Osteoblast (primary cell): ENCODE measurements at places on chromosomes 3 and 15. TPM values are rescaled to one million over a fixed set of nuclear protein-coding genes. Genes with fewer than 3 reads are reported as not detected.

Gene MEX3B
- total RNA-seq = 11.2 and 15.2 TPM in 2 replicates

Gene COL6A5
- not detected in 2 replicates for total RNA-seq

Gene ITGB5
- 400 and 433 TPM in 2 replicates for total RNA-seq

Gene TXNRD3
- 18.1 and 20.3 TPM in 2 replicates for total RNA-seq

Gene MASP1
- total RNA-seq = 1.2 and 1.4 TPM in 2 replicates

GRCh38 chr3:45092132-45093031 is 53.8 kb downstream of the CDCP1 start:
- peak overlapping the region; percentile 44 for H3K4me3 ChIP-seq
- DNase-seq = peak; percentile 80
- peak overlapping the region; percentile 73 for H3K27ac ChIP-seq
- H3K36me3 ChIP-seq = peaks cover 10% of the 10 kb centered on the region

GRCh38 chr15:68843425-68844311 is 23.0 kb upstream of the ANP32A start:
- no peaks in the 10 kb centered on the region for H3K36me3 ChIP-seq
- no peak overlapping the region for H3K27ac ChIP-seq
- peaks cover 5% of the 10 kb centered on the region for H3K4me1 ChIP-seq
- no peak for DNase-seq

- no peak for DNase-seq
- H3K36me3 ChIP-seq = no peaks in the 10 kb centered on the region
- peak overlapping the region; percentile 71 for H3K27ac ChIP-seq
- H3K4me3 ChIP-seq = no peak overlapping the region
Measured at GRCh38 chr15:51224428-51224827, 114.0 kb downstream of the CYP19A1 start.

DNA sequence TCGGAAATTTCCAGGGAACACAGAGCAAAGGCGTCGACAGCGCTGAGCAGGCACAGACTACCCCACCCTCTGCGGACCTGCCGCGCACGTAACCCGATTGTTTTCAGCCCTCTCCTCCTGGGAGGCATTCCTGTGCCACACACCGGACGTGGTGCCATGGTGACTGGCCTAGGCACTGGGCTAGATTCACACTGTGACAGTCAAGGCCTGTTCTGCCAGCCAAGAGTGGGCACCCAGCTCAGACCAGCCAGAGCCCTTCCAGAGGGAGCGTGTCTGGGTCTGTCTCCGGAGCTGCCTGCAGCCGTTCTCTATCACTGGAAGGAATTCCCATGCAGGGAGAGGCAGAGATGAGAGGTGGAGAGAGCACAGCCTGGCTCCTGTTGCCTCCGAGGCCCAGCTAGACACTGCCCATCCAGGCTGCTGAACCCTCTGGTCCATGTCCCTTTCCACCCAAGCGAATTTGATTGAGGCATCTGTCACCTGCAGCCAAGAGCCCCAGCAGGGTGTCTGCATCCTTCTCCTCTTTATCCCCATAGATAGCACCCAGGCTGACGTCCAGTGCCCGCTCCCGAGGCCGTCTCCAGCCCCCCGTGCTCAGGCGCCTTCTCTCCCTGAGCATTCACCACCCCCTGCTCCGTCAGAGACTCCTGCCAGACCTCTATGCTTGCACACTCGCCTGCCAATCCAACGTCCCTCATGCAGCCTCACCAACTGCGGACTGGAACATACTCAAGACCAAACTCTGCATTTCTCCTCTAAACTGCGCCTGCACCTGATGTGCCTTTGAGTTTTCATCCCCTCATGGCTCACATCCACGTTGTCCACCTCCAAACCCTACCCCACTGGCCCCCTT is 267.5 kb downstream of the OCA2 start:
- H3K36me3 ChIP-seq = no peaks in the 10 kb centered on the region
- H3K4me3 ChIP-seq = no peak overlapping the region
- H3K27ac ChIP-seq = no peak overlapping the region

GRCh38 chr3:42351207-42351606 is 59.2 kb downstream of the LYZL4 start:
- no peaks in the 10 kb centered on the region for H3K36me3 ChIP-seq
- no peak overlapping the region for H3K27ac ChIP-seq
- H3K4me1 ChIP-seq = peaks cover 4% of the 10 kb centered on the region
- no peak overlapping the region for H3K4me3 ChIP-seq

GRCh38 chr3:8567784-8568575 is 66.4 kb downstream of the LMCD1 start:
- peak; percentile 82 for DNase-seq
- no peak overlapping the region for H3K4me3 ChIP-seq
- peak overlapping the region; percentile 83 for H3K27ac ChIP-seq
- H3K27me3 ChIP-seq = no peaks in the 10 kb centered on the region
- H3K4me1 ChIP-seq = peaks cover 19% of the 10 kb centered on the region

DNA sequence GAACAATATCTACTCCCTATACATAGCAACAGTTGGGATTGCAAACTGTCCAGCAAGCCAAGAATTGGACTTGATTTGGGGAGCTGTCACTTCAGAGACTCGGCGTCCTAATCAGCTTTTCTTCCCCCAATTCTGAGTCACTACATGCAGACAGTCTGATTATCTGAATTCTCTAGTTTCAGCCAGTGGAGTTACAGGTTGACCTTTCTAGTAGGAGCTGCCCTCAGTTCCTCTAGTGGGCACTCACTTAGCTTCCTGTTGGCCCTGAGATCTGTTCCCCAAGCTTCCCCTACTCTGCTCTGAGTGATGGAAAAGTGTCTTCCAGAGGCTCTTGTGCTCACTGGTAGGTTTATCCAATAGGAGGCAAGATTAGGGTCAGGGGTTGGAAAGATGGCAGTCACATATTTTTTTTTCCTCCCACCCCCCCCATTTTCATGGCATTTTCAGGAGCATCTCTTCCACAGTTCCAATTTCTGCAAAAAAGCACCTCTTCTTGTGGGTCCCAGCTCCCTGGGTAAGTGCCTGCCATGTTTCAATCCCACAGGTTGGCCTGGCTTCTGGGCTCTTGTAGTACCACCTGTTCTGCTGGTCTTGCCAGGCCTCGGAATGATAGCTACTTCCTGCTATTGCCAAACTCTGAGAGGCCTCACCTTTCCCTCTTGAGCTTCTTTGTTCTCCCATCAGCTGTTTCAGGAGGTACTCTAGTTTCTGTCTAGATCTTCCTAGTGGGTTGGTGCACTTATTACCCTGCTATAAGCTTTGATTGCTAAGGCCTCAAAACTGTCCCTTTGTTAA is 182.2 kb downstream of the RAP2B start:
- no peak overlapping the region for H3K4me3 ChIP-seq
- no peak overlapping the region for H3K27ac ChIP-seq
- peaks cover 5% of the 10 kb centered on the region for H3K4me1 ChIP-seq
- H3K36me3 ChIP-seq = no peaks in the 10 kb centered on the region
- H3K27me3 ChIP-seq = no peaks in the 10 kb centered on the region
- no peak for DNase-seq

DNA sequence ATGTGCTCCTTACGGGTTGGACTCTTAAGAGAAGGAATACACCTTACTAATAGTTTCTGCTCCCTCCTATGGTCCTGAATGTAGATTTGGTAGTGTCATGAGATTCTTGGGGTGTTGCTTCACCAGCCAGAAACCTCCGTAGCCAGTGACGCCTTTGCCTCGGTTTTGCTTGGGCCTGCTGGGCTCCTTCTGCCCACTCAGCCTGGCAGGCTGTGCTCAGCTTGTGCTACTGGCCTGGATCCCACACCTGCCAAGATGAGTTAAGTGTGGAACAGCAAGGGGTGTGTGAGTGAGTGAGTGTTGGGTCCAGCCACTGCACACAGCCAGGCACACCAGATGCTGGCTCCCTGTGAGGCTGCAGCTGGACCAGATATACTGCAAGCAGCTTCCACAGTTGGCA is 560.1 kb downstream of the NLGN1 start:
- DNase-seq = no peak
- H3K4me1 ChIP-seq = no peaks in the 10 kb centered on the region
- no peak overlapping the region for H3K4me3 ChIP-seq
- H3K27me3 ChIP-seq = no peaks in the 10 kb centered on the region

GRCh38 chr3:16885593-16886302 is 993 bp downstream of the PLCL2 start:
- H3K27me3 ChIP-seq = no peaks in the 10 kb centered on the region
- no peak for DNase-seq
- H3K4me1 ChIP-seq = peaks cover 12% of the 10 kb centered on the region

GRCh38 chr15:91422797-91423196 is 322.7 kb downstream of the SV2B start:
- no peaks in the 10 kb centered on the region for H3K4me1 ChIP-seq
- no peaks in the 10 kb centered on the region for H3K27me3 ChIP-seq
- no peaks in the 10 kb centered on the region for H3K36me3 ChIP-seq
- no peak for DNase-seq

DNA sequence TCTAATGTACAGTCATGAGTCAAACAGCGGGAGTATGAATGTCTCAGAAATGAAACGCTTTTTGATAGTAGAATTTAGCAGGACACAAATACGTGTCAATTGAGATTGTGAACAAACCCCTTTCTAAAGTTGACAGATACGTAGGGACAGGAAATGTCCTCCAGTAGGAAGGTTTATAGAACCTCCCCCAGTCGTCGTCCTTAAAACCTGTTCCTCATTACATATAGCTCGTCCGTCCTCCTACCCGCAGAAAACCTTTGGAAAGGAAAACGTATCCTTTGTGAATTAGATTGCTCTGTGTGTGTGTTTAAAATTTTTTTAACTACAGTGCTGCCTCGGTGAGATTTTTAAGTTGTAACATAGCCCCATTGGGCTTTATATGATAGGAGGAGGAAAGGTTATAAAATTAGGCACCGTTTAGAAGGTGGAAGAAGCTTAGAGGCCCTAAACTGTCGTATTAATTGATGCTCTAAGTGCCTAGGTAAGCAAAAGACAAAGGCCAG is 4.1 kb downstream of the UBE2E1 start:
- peak; percentile 73 for DNase-seq
- H3K27ac ChIP-seq = peak overlapping the region; percentile 69
- H3K36me3 ChIP-seq = peaks cover 9% of the 10 kb centered on the region
- peaks cover 14% of the 10 kb centered on the region for H3K4me1 ChIP-seq
- peak overlapping the region; percentile 81 for H3K4me3 ChIP-seq

DNA sequence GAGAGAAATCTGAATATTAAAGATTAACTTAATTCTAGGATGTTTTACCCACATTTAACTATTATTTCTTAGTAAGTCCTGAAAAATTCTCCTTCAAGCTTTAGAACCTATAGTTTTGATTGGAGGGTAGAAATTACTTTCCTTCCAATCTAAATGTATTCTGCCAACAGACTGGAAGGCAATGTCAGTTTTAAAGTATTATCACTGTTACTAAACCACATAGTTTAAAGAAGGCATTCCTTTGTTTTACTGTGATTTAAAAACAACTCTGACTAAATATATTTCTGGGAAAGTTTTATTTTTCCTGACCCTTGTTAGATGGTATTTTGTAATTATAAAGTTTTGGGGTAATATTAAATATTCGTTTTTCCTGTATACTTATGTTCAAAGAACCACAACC is 382.5 kb downstream of the TBC1D5 start:
- H3K4me1 ChIP-seq = no peaks in the 10 kb centered on the region
- H3K27me3 ChIP-seq = no peaks in the 10 kb centered on the region
- no peaks in the 10 kb centered on the region for H3K36me3 ChIP-seq
- H3K27ac ChIP-seq = no peak overlapping the region
- H3K4me3 ChIP-seq = no peak overlapping the region

DNA sequence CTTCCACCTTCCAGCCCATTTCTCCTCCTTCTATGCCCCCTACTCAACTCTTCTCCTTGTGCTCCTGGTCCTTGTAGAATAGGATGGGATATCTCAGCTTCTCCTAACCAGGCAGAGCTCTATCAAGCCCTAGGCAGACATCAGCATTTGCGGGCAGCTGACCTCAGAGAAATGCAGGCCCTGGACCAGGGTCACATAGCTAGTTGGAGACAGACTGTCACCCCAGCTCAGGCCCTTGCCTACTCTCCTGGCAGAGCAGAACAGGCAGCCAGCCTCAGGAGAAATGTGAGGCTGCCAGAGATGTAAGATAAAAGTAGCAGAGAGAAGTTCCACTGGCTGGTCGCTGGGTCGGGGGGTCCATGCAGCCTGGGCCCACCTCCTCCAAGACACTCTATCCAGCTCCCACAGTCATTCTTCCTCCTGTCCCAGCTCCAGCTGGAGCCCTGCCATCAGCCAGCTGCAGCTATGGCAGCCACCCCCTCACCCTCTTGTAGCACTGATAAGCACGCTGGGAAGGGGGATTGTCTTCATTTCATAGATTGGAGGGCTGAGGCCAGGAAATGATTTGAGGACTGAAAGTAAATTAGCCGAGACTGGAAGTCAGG is 4.0 kb downstream of the CYP8B1 start:
- peaks cover 3% of the 10 kb centered on the region for H3K27me3 ChIP-seq
- no peaks in the 10 kb centered on the region for H3K36me3 ChIP-seq
- H3K27ac ChIP-seq = no peak overlapping the region
- no peaks in the 10 kb centered on the region for H3K4me1 ChIP-seq
- H3K4me3 ChIP-seq = no peak overlapping the region

DNA sequence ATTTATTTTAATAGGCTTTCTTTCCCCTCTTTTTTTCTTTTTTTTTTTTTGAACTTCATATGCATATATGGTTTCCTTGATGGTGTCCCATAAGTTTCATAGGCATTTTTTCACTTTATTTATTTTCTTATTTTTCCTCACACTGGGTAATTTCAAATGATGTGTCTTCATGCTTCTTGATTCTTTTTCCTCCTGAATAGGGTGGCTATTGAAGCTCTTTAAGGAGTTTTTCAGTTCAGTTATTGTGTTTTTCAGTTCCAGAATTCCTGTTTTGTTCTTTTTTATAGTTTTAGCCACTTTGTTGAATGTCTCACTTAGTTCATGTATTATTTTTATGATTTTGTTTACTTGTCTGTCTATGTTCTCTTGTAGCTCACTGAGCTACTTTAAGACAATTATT is 273.2 kb downstream of the NFKBIZ start:
- peaks cover 9% of the 10 kb centered on the region for H3K4me1 ChIP-seq
- DNase-seq = no peak

DNA sequence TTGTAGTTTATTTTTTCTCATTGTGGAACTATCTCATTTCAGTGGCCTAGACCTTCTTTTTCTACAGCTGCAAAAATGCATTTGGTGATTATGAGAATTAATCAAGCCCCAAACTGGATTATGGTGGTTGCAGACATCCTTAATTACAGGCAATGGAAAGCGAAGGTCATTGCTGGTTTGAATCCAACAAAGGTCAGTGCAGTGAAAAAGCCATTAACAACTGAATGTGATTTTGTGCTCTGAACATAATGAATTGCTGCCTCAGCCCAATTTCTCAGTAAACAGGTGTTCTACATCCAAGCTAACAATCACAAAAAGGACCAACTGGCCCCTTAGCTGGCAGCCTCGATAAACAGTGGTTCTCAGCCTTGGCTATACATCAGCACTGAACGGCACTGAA is 260.1 kb upstream of the DPPA4 start:
- no peak for DNase-seq
- no peaks in the 10 kb centered on the region for H3K36me3 ChIP-seq
- no peak overlapping the region for H3K27ac ChIP-seq
- H3K4me1 ChIP-seq = no peaks in the 10 kb centered on the region
- no peaks in the 10 kb centered on the region for H3K27me3 ChIP-seq
